ENCODE measurements at places on chromosomes 5 and 9. TPM values are rescaled to one million over a fixed set of nuclear protein-coding genes. Genes with fewer than 3 reads are reported as not detected.

Gene SLC45A2
- polyA plus RNA-seq: not detected

Gene NEUROG1
- polyA plus RNA-seq: 0.02 TPM

Gene MLANA
- polyA plus RNA-seq: not detected

Gene ESM1
- polyA plus RNA-seq: not detected

Gene IL4
- polyA plus RNA-seq: not detected

Gene SLU7
- 22.8 TPM for polyA plus RNA-seq

Gene HTR4
- polyA plus RNA-seq: 0.20 TPM

Gene SPINK7
- polyA plus RNA-seq: 394 TPM

Gene DDX4
- polyA plus RNA-seq: not detected

Gene CCDC127
- 1.7 TPM for polyA plus RNA-seq

Gene PCDHGA5
- polyA plus RNA-seq: 0.28 TPM

Gene NIPBL
- polyA plus RNA-seq: 10.9 TPM

Gene CCDC152
- polyA plus RNA-seq: 0.49 TPM

Gene CA9
- polyA plus RNA-seq: 0.18 TPM

Gene ACOT12
- polyA plus RNA-seq: not detected

Gene OTULINL
- 0.45 TPM for polyA plus RNA-seq

Gene PCSK5
- polyA plus RNA-seq: 6.1 TPM

Gene PCDHGA11
- polyA plus RNA-seq: 0.44 TPM

Gene CNTLN
- 1.3 TPM for polyA plus RNA-seq

Gene TMEM171
- 3.6 TPM for polyA plus RNA-seq
